ENCODE measurements at places on chromosomes 16 and 17. TPM values are rescaled to one million over a fixed set of nuclear protein-coding genes. Genes with fewer than 3 reads are reported as not detected.

- H3K4me1 ChIP-seq = peaks cover 45% of the 10 kb centered on the region
- no peaks in the 10 kb centered on the region for H3K27me3 ChIP-seq
- H3K36me3 ChIP-seq = no peaks in the 10 kb centered on the region
- no peak overlapping the region for H3K4me3 ChIP-seq
- DNase-seq = no peak
Observed at GRCh38 chr16:27270349-27270748, 1.8 kb upstream of the NSMCE1 start.

The CD300LG gene
- not detected for total RNA-seq

- DNase-seq = no peak
- peaks cover 2% of the 10 kb centered on the region for H3K4me1 ChIP-seq
- peaks cover 8% of the 10 kb centered on the region for H3K27me3 ChIP-seq
- no peak overlapping the region for H3K27ac ChIP-seq
- no peaks in the 10 kb centered on the region for H3K36me3 ChIP-seq
Observed at GRCh38 chr17:43328650-43329049, 70.1 kb upstream of the ARL4D start.

- H3K4me3 ChIP-seq = no peak overlapping the region
- H3K4me1 ChIP-seq = no peaks in the 10 kb centered on the region
- H3K36me3 ChIP-seq = no peaks in the 10 kb centered on the region
- peaks cover 9% of the 10 kb centered on the region for H3K27me3 ChIP-seq
- DNase-seq = no peak
Observed at GRCh38 chr17:34204402-34204801, 50.7 kb upstream of the CCL2 start.

The SSH2 gene
- total RNA-seq = 82.7 TPM

The HCRT gene
- total RNA-seq = not detected

The KRTAP1-1 gene
- not detected for total RNA-seq

The SLC25A19 gene
- 30.1 TPM for total RNA-seq

GRCh38 chr17:70258465-70258864 is 89.1 kb downstream of the KCNJ2 start:
- no peaks in the 10 kb centered on the region for H3K4me1 ChIP-seq
- no peak overlapping the region for H3K27ac ChIP-seq

DNA sequence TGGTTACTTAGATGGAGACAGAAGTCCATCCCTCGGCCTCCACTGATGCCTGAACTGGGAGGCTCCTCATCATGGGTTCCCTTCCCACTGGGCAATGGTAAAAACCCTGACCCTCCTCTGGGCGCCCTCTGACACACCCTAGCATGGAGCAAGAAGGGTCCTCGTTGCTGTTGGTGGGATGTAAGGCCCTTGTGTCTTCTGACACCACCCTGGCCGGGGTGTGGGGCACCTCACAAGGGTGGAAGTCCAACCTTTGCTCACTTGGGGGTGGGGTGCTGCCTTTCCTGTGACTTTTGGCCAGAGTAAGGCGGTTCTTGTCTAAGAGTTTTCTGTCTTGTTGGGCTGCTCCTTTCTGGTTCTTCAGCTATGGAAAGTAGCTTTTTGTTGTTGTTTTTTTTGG is 28.7 kb downstream of the MPRIP start:
- H3K36me3 ChIP-seq = no peaks in the 10 kb centered on the region
- DNase-seq = no peak
- H3K4me1 ChIP-seq = peaks cover 43% of the 10 kb centered on the region
- H3K4me3 ChIP-seq = no peak overlapping the region

The ZNF629 gene
- total RNA-seq = 4.4 TPM

The TBC1D3E gene
- total RNA-seq = not detected

- H3K27ac ChIP-seq = no peak overlapping the region
- no peaks in the 10 kb centered on the region for H3K4me1 ChIP-seq
- no peak overlapping the region for H3K4me3 ChIP-seq
- no peaks in the 10 kb centered on the region for H3K36me3 ChIP-seq
- DNase-seq = no peak
Observed at GRCh38 chr17:83138820-83139219, 59.4 kb downstream of the METRNL start.

- DNase-seq = no peak
- H3K27ac ChIP-seq = peak overlapping the region; percentile 64
- peak overlapping the region; percentile 90 for H3K4me3 ChIP-seq
- no peaks in the 10 kb centered on the region for H3K36me3 ChIP-seq
- no peaks in the 10 kb centered on the region for H3K27me3 ChIP-seq
- peaks cover 17% of the 10 kb centered on the region for H3K4me1 ChIP-seq
Observed at GRCh38 chr16:24729951-24730815, 732 bp downstream of the TNRC6A start.

DNA sequence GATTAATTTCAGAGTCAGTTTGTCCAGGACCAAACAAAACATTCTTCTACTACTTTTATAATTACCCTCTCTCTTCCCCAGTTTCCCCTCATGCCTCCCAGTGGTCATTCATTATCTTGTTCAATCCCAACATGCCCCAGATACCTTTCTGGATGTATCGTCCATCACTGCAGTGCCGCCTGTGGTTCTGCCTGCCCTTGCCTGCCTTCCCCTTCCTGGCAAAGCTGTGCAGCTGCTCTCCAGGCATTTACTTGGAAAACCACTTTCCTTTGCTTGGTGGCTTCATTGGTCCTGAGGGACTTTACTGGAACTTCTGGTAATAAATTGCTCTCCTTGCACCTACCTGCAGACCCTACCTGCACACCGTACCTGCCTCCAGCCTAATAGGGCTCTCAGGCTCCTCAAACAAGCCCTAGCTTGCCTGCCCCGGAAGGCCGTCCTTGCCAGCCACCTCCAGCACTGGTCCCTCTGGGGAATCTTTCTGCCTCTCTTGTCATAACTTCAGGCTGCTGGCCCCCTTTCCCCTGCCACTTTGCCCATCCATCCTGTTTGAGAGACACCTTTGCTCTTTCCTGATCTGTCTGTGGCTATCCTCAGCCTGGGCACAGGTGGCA is 19.5 kb upstream of the MSI2 start:
- DNase-seq = no peak
- no peak overlapping the region for H3K4me3 ChIP-seq
- no peaks in the 10 kb centered on the region for H3K4me1 ChIP-seq

The MAPT gene
- 1.0 TPM for total RNA-seq

The ZNF750 gene
- not detected for total RNA-seq

The MYH8 gene
- total RNA-seq = not detected

GRCh38 chr17:66369830-66370229 is 67.4 kb downstream of the PRKCA start:
- H3K4me1 ChIP-seq = peaks cover 10% of the 10 kb centered on the region
- no peak overlapping the region for H3K27ac ChIP-seq
- H3K36me3 ChIP-seq = no peaks in the 10 kb centered on the region
- H3K27me3 ChIP-seq = no peaks in the 10 kb centered on the region
- no peak for DNase-seq

The ZFPM1 gene
- total RNA-seq = 33.1 TPM

The BAIAP2 gene
- total RNA-seq = 9.4 TPM

DNA sequence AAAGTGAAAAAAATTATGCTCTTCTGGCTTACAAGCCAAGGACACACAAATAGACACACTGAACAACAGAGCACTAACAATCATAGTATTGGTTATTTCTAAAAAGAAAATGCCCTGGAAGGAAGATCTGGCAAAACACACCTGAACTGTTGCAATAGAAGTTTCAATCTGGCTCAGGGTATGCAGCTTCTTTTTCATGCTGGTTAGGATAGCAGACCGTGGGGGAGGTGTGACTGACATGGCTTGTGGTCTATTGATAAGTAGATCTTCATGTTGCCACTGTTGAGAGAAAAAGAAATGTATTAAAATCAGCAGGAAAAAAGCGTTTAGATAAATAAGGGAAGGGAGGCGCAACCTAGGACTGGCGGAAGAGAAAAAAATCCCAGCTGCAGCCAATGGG is 26.5 kb upstream of the ARL6IP1 start:
- no peak overlapping the region for H3K4me3 ChIP-seq
- peaks cover 4% of the 10 kb centered on the region for H3K36me3 ChIP-seq
- no peak for DNase-seq
- no peaks in the 10 kb centered on the region for H3K27me3 ChIP-seq
- no peak overlapping the region for H3K27ac ChIP-seq

DNA sequence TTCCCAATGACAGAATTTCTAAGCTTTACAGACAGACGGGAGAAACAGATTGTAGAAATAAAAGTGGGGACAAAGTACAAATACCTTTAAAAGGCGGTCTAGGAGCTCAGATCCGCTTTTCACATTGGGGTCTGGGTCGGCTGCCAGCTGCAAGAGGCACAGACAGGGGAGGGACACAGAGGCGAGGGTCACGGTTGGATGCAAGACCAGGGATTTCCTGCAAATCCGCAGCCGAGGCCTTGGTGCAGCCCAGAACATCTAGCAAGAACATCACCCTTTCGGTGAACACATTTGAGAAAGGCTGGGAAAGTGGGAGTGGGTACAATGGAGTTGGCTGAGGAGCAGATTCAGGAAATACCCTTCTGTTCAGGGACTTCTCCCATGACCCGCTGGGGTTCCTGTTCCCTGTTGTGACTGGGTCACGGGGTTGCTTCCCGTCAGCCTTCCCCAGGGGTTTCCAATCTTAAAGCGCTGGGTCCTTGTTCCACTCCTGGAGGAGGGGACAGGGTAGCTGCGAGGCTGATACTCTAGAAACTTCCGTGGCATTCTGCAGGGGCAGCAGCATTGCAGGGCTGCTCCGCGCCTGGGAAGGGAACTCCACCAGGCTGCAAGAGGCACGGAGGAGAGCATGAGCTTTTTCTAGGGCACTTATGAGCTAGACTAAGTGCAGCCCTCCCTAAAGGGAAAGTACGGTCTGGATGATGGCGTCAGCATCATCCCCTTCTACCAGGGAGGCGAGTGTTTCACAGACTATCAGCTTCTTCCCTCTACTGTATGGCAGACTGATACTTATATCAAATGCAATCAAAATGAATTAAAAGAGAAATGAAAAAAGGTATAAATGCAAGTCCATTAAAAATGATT is 16.0 kb downstream of the VAC14 start:
- H3K27ac ChIP-seq = no peak overlapping the region
- no peak for DNase-seq
- H3K4me3 ChIP-seq = no peak overlapping the region
- H3K36me3 ChIP-seq = peaks cover 77% of the 10 kb centered on the region
- H3K27me3 ChIP-seq = no peaks in the 10 kb centered on the region
- H3K4me1 ChIP-seq = no peaks in the 10 kb centered on the region

DNA sequence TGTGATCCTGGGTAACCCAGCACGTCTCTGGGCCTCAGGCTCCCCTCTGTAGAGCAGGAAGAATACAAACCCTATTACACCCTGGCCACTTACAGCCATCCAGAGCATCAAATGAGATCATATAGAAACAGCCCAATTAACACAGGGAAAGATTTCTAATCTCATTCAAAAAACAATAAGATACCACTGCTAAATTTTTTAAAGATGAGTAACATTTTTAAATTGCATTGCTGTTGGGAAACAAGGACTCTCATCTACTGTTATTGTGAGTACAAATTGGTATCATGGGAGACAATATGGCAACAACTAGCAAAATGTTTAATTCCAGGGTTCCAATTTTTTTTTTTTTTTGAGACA is 41.1 kb downstream of the SRL start:
- no peak overlapping the region for H3K27ac ChIP-seq
- no peak overlapping the region for H3K4me3 ChIP-seq
- H3K4me1 ChIP-seq = peaks cover 7% of the 10 kb centered on the region
- peaks cover 22% of the 10 kb centered on the region for H3K27me3 ChIP-seq
- no peak for DNase-seq

The GAST gene
- total RNA-seq = not detected

DNA sequence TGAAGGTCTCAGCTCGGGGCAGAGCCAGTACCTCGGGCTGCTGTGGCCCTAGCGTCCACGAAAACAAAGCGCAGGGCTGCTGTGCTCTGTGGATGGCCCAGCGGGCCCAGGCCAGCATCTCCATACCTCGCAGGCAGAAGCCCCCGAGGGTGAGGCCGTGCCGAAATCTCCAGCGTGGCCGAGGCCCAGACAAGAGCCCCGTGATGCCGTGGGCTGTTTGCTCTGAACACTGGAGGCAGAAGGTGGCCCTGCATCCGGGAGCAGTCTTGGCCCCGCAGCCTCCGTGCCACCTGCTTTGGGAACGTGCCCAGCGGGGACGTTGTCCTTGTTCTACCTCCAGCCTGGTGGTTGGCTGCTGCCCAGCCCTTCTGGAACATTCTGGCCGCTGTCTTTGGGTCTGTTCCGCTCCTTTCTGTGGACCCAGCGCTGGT is 121.4 kb downstream of the BANP start:
- H3K36me3 ChIP-seq = peaks cover 31% of the 10 kb centered on the region
- no peak overlapping the region for H3K4me3 ChIP-seq
- no peaks in the 10 kb centered on the region for H3K4me1 ChIP-seq
- H3K27ac ChIP-seq = no peak overlapping the region
- no peaks in the 10 kb centered on the region for H3K27me3 ChIP-seq

GRCh38 chr16:74034200-74034599 is 262.4 kb upstream of the PSMD7 start:
- no peaks in the 10 kb centered on the region for H3K27me3 ChIP-seq
- no peak overlapping the region for H3K27ac ChIP-seq
- no peaks in the 10 kb centered on the region for H3K4me1 ChIP-seq

- H3K4me1 ChIP-seq = no peaks in the 10 kb centered on the region
- no peaks in the 10 kb centered on the region for H3K36me3 ChIP-seq
- no peak for DNase-seq
- H3K4me3 ChIP-seq = no peak overlapping the region
Observed at GRCh38 chr16:79211586-79211985, 389.0 kb downstream of the MAF start.

The LGALS9B gene
- total RNA-seq = 0.30 TPM

GRCh38 chr17:537133-537532 is 177.5 kb downstream of the VPS53 start:
- H3K4me1 ChIP-seq = no peaks in the 10 kb centered on the region
- H3K27ac ChIP-seq = no peak overlapping the region
- no peak overlapping the region for H3K4me3 ChIP-seq
- no peaks in the 10 kb centered on the region for H3K27me3 ChIP-seq

GRCh38 chr17:73027130-73027741 is 65.3 kb downstream of the SLC39A11 start:
- no peaks in the 10 kb centered on the region for H3K27me3 ChIP-seq
- H3K4me3 ChIP-seq = no peak overlapping the region
- H3K27ac ChIP-seq = no peak overlapping the region

The LAT gene
- 378 TPM for total RNA-seq

The PIRT gene
- not detected for total RNA-seq

The MINK1 gene
- 156 TPM for total RNA-seq

DNA sequence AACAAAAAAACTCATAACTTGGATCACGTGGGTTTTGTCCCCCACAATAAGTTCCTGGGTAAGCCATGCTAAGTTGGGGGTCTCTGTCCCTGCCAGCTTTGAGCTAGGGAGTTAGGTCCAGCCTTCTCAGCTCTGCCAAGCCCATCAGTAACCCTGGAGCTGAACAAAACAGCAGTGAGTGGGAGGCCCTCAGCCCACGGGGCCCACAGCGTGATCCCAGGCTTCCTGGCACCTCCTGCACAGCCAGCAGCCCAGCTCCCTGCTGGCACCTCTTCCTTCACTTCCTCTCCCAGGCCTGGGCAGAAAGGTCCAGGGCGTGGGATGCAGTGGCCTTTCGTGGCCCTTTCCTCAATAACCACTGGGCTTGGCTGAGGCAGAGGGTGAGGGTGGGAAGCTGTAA is 35.5 kb upstream of the CDC42EP4 start:
- H3K36me3 ChIP-seq = no peaks in the 10 kb centered on the region
- H3K4me1 ChIP-seq = no peaks in the 10 kb centered on the region

DNA sequence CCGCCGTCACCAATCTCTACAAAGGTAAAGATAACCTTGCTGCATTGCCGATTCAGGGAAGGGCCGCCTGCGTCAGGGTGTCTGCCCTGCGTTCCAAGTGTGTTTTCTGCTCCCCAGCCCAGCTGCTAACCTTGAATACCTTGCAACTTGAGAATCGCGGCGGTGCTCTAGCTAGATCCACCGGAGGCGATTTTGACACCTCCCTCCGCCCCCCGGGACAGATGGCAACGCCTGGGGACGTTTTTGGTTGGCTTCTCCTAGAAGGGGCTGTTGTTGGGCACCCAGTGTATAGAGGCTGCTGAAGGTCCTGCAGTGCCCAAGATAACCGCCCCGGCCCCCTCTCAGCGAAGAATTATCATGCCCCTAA is 1.5 kb downstream of the HAPSTR1 start:
- H3K4me3 ChIP-seq = peak overlapping the region; percentile 81
- DNase-seq = peak; percentile 20
- peaks cover 24% of the 10 kb centered on the region for H3K36me3 ChIP-seq
- peaks cover 40% of the 10 kb centered on the region for H3K4me1 ChIP-seq

The SSTR5 gene
- total RNA-seq = not detected

Data from T-cell (primary cell).